Activated CD4-positive, alpha-beta T cell treated with anti-CD3 and anti-CD28 coated beads, Interleukin-2, amount 10 ng/mL, durations not matched to agents 7 days and 5 days (primary cell): ENCODE measurements at places on chromosomes 12 and 14. TPM values are rescaled to one million over a fixed set of nuclear protein-coding genes. Genes with fewer than 3 reads are reported as not detected.

The OSGEP gene
- 59.8 TPM for total RNA-seq

- no peak overlapping the region for H3K4me3 ChIP-seq
- H3K27ac ChIP-seq: no peak overlapping the region
- H3K4me1 ChIP-seq: no peaks in the 10 kb centered on the region
- no peaks in the 10 kb centered on the region for H3K36me3 ChIP-seq
- no peaks in the 10 kb centered on the region for H3K27me3 ChIP-seq
These were observed 275.2 kb upstream of the FLRT2 start for GRCh38 chr14:85254711-85255110.

DNA sequence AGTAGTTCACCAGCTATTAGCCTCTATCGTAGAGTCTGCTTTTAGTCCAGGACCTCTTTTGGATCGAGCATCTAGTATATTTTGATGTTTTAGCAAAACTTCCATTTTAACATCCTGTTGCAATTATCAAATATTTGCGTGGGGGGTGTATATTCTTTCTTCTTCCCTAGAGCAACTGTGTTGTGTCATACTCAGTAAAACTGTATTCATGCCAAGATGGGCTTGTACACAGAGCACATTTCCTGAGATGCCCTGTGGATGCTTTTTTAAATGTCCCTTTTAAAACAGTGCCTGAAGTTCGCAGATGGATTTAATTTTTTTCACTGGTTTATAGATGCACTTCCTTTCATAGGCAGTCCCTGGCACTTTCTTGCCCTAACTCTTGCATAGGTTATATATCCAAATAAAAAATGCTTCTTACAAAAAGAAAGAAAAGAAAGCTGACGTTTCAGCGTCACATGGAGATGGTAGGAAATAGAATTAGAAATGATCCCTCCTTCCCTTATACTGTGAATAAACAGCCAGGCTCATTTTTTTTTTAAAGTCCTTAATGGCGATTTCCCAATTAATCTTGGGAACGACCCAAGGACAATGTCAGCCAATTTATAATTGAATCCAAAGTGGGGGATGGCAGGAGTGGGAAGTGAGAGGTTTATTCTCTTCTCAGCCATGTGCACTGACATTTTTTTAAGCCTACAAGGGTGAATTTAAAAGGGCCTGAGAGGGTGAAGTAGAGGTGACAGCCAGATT is 247.0 kb downstream of the SLC41A2 start:
- H3K4me3 ChIP-seq: no peak overlapping the region
- DNase-seq: no peak
- no peak overlapping the region for H3K27ac ChIP-seq
- peaks cover 39% of the 10 kb centered on the region for H3K4me1 ChIP-seq

DNA sequence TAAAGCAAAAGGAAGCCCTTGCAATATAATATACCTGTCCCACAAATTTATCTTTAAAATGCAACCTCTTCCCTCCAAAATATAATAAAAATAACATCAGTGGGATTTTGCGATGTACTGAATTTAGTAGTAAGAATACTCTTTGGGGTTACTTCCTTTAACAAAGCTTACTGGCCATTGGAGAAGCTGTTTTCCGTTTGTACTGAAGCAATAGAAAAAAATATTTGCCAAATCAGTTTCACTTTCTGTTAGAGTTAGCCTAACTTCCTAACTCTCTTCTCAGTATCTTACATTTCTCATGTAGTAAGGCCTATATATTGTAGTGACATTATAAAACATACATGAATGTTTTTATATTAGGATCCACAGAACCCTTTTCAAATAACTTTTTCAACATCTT is 3.7 kb downstream of the MAX start:
- H3K36me3 ChIP-seq: peaks cover 67% of the 10 kb centered on the region
- DNase-seq: peak; percentile 29
- H3K4me1 ChIP-seq: peaks cover 71% of the 10 kb centered on the region
- H3K27me3 ChIP-seq: no peaks in the 10 kb centered on the region
- H3K27ac ChIP-seq: peak overlapping the region; percentile 82

- DNase-seq: no peak
- H3K4me3 ChIP-seq: no peak overlapping the region
- H3K4me1 ChIP-seq: no peaks in the 10 kb centered on the region
- no peaks in the 10 kb centered on the region for H3K27me3 ChIP-seq
These were observed 22.9 kb downstream of the ZNF268 start for GRCh38 chr12:133204264-133204603.

The LTBP2 gene
- total RNA-seq: 0.05 TPM

GRCh38 chr12:39931231-39931630 is 174.7 kb downstream of the SLC2A13 start:
- no peak for DNase-seq
- no peak overlapping the region for H3K27ac ChIP-seq
- peaks cover 2% of the 10 kb centered on the region for H3K4me1 ChIP-seq

The CLEC4D gene
- not detected for total RNA-seq

- DNase-seq: no peak
- no peaks in the 10 kb centered on the region for H3K4me1 ChIP-seq
- H3K36me3 ChIP-seq: no peaks in the 10 kb centered on the region
- H3K27ac ChIP-seq: no peak overlapping the region
These were observed 85.2 kb upstream of the PRMT8 start for GRCh38 chr12:3405821-3406220.

The ZNF605 gene
- total RNA-seq: 11.5 TPM

DNA sequence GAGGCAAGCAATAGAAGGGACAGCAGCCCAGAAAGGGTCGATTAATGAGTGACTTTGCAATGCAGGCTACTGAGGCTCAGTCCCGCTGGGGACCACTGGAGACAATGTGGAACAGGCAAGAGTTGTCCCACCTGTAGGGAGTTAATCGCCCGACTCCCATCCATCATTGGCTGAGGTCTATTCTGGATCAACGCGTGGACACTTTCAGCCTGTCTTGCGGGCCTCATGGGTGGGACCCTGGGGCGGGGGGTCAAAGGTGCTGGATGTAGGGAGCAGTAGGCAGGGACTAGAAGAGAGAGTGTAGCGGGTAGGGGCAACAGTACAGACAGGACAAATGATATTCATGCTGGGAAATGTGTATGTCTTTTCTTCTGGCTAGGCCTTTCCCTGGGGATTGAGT is 6.1 kb downstream of the IFI27L2 start:
- H3K4me3 ChIP-seq: no peak overlapping the region
- H3K27ac ChIP-seq: no peak overlapping the region
- no peak for DNase-seq
- no peaks in the 10 kb centered on the region for H3K36me3 ChIP-seq

DNA sequence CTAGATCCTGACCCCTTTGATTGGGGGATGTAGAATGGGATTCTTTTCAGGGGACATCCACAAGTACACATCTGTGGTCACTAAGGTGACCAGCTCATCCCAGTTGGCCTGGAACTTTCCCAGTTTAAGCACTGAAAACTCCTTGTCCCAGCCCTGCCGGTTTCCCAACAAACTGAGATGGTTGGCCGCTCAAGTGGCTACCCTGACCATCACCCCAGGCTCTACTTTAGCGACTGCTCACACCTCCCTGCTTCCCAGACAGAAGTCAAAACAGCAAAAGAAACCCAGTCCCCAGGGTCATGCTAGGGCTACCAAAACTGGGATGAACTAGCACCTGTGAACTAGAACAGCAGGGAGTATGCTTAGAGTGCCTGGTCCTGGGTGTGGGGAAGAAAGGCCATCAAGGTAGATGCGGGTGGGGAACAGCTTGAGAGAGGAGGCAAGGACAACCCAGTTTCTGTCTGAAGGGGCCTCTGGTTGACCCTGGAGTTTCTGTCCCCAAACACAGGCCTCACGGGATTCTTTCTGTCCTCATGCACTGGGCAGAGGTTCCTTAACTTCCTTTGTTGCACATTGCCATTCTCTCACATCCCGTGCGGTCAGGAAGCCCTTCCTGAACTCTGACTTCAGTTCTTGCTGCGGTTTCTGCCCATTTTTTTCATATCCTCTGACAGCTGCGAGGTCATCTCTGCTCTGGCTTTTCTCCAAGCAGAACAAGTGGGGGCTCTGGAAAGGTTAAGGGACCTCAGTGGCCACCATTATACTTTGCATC is 1.6 kb downstream of the LTB4R start:
- peaks cover 82% of the 10 kb centered on the region for H3K4me1 ChIP-seq
- peak; percentile 63 for DNase-seq
- H3K27me3 ChIP-seq: no peaks in the 10 kb centered on the region
- peak overlapping the region; percentile 77 for H3K4me3 ChIP-seq
- peak overlapping the region; percentile 87 for H3K27ac ChIP-seq
- H3K36me3 ChIP-seq: peaks cover 42% of the 10 kb centered on the region
